Endodermal cell (in vitro differentiated cells): ENCODE measurements at places on chromosomes 2 and 18.

GRCh38 chr2:74910245-74910644 is 48.2 kb upstream of the POLE4 start:
- no peak for DNase-seq

DNA sequence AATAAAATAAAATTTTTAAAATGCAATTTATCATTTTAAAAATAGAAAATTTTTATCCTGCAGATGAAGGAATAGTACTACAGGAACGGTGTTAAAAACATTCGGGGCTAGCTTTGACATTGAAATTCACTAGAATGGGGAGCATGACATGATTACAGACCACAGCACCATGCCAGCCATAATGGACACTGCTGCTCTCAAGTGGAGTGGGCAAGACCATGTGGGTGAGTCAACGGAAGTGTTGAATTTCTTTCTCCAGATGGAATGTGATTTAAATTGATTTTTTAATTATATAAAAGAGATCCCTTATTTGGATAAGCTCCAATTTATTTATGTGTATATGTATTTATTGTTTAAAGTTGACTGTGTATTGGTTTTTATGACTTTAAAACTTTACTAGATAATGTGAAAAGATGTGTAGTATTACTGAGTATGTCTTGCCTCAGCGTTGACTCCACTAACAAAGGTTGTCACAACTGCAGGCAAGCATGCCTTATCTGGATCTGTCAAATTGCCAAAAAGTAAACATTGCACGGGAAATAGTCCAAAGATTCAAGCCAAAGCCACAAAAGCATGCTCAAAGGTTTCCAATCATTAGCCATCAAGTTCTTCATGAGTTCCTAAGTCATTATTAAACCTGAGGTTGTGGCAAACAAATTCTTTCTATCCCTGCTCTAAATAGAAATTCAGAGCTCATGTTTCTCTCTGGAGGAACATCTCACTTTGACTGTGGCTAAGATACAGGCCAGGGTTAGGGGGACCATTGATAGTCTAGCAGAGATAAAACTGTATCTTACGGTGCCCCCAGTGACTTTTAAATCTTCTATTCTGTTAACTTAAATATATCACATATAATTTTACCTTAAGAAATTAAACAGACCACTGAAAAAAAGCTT is 536.9 kb downstream of the TMX3 start:
- DNase-seq = no peak

DNA sequence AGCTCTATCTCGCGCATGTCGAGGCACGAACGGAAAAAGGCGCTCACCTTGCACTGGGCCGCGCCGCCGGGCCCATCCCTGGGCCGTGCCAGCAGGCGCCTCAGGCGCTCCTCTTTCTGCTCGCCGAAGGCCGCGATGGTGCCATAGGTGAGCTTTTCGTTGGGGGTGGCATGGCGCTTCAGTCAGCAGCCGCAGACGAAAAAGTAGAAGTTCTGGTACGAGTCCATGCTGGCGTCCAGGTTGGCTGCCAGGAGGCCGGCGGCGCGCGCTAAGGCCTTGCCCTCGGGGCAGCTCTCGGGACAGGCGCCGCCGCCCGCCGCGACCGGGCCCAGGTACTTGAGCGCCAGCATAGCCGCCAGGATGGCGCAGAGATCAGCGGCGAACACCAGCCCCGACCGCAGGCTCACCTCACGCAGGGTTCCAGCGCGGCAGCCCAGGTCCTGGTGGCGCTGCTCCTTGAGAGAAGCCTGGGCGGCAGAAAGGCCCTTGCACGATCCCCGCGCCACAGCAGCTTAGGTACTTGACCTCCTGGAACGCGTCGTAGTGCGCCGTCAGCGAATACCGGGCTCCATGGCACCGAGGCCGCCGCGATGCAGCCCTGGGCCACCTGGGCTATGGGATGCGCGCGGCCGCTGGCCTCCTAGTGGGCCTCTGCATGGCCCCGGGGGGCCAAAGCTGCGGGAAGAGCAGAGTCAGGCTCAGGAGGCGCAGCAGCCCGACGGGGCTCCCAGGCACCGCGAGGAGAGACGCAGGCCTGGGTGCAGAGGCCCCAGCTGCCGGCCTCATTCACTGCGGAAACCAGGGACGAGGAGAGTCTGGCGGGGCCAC is 12.8 kb downstream of the ALPG start:
- peak; percentile 83 for DNase-seq

DNA sequence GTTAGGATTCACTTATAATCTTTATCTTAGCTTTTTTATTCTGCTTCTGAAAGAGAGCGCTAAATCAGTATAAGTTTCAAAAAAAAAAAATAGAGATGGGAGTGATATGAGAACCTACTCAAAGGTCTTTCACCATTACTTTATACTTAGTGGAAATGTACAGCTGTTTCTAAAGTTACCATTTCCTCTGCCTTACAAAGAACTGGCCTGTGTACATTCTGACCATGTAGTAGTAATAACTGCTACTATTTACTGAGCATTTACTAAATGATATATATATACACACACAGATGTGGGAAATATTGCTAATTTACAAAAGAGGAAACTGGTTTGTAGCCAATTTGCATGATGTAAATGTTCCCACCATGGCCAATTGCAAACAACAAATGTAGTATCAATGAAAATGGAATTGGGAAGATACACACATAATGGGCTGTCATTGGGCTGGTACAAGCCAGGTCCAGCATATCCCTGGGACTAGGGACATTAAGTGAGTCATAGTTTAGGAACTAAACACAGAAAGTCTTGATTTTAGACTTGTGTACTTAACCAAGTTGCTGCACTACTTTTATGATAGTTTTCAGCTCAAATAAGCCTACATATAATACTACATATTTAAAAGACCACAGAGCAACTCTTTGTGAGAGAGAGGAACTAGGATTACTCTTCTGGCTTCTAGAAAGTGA is 67.1 kb downstream of the DYNC1I2 start:
- no peak for DNase-seq

DNA sequence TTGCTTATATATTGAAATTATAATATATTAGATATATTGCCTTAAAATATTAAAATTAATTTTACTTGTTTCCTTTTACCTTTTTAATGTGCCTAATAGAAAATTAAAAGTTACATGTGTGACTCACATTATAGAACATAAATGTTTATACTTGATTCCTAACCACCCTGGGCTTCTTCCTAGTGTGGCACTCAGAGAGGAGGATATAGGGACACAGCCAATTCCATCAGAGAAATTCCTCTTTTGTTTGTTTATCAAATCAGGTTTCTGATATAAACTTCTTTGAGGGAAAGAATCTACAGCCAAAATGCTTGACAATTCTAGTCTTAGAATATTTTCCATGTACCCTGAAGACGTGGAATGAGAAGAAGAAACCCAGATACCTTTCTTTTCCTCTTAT is 348.9 kb upstream of the NRP2 start:
- DNase-seq = no peak

DNA sequence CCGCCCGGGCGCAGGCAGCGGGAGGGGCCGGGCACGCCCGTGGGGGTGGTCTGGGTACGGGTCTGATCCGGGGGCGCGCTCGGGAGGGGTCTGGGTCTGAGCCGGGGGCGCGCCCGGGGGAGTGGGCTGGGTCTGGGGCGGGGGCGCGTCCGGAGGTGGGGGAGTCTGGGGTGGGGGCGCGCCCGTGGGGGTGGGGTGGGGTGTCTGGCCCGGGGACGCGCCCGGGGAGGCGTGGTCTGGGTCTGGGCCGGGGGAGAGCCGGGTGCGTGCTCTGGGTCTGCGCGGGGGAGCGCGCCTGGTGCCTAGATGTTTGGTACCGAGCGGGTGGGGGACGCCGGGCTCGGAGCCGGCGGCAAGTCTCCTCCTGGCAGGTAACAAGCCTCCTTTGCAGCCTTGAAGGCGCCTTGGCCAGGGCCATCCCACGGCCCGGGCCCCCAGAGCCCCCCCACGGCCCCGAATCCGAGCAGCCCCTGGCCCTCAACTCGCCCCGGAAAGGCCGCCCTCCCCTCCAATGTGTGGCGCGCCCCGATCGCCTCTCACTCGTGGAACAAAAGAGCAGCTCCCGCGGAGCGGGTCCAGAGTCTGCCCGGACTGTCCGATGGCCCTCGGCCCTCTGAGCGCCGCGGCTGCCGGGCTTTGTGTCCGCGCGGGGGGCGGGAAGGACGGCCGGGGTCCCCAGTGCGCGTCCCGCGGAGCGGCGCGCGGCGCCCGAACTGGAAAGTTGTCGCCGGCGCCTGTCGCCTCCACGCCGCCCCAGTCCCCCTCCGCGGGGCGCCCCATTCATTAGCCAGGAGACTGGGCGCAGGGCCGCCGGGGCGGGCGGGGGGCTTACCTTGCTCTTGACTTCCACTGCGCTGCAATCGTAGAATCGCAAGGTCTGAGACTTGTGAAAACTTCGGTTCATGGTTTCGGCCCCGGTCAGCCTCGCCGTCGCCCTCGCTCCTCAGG is 595 bp downstream of the PARD6G start:
- peak; percentile 88 for DNase-seq

DNA sequence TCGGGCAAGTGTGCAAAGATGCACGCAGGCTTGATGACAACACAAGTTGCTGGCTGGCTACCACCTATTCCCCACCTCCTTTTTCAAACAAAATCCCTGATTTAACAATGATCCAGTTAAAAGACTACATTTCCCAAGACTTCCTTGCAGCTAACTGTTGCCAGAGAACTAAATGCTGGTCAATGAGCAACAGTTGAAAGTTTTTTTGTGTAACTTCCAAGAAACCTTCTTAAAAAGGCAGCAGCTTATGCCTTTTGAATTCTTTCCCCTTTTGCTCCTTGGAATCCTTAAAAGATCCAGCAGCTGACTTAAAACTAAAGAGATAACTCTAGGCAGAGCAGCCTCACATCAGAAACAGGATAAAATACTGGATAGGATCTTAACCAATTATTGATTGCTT is 38.5 kb downstream of the NPHP1 start:
- DNase-seq = no peak

GRCh38 chr2:232076272-232076671 is 114.8 kb downstream of the DIS3L2 start:
- DNase-seq = no peak

DNA sequence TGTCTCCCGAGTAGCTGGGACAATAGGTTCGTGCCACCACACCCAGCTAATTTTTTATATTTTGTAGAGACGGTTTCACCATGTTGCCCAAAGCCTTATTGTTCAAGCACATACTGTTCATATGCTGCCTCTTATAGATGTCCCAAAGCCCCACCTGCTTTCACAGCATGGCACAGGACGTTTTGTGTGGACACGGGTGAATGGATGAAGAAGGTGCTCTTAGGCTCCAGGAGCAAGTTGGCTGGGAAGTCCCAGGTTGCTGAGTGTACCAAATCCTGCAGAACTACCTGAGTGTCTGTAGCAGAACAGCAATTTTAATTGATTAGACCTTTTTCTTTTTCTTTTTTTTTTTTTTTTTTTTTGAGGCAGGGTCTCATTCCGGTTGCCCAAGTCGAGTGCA is 10.5 kb upstream of the SAG start:
- no peak for DNase-seq

DNA sequence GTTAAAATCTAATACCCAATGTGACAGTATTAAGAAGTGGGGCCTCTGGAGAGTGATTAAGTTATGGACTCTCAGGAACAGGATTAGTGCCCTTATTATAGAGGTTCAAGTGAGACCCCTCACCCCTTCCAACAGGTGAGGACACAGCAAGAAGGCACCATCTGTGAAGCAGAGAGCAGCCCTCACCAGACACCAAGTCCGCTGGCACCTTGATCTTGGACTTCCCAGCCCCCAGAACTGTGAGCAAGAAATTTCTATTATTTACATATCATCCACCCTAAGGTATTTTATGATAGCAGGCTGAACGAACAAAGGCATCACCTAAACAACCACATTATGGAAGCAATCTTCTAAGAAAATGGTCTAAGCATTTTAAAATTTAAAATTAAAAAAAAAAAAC is 59.0 kb downstream of the HDAC4 start:
- no peak for DNase-seq

DNA sequence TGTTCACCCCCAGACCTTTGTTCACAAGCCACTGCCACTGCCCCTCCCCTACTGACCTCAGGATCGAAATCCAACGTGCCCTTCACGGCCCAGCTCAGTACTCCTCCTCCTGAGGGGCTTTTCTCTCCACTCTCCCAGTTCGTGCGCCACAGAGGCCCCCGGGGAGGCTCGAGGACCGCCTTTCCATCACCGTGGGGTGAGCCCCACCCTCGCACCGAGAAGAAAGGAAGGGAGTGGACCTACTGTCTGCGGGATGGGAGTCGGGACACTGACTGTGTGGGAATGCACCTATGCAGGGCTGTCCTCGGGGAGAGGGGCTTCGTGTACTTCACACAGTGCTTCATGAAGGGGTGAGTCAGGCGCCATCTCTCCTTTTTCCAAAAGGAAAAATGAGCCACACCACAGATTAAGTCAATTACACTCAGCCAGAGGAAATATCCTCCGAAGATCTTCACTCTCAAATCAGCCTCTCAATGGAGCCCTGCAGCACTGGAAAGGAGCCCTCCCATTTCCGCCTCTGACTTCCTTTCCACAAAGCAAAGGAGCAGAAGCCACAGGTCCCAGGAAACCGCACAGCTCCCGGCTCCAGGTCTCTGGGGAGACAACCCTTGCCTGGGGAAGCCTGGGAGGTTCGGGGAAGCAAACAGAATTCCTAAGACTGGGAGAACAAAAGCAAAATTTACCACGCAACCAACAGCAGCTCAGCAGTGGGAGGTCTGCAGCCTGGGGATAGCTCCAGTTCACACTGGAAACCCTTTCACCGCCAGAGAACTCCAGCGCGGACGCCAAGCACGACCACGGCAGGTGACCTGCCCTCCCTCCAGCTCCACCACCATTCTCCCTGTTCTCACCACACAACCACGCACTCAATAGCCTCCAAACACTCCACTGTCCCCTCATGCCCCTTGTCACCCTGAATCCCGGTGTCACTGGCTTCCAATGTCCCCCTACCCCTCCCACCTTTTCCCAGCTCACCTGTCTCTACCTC is 21.6 kb downstream of the ADCY3 start:
- DNase-seq = no peak

DNA sequence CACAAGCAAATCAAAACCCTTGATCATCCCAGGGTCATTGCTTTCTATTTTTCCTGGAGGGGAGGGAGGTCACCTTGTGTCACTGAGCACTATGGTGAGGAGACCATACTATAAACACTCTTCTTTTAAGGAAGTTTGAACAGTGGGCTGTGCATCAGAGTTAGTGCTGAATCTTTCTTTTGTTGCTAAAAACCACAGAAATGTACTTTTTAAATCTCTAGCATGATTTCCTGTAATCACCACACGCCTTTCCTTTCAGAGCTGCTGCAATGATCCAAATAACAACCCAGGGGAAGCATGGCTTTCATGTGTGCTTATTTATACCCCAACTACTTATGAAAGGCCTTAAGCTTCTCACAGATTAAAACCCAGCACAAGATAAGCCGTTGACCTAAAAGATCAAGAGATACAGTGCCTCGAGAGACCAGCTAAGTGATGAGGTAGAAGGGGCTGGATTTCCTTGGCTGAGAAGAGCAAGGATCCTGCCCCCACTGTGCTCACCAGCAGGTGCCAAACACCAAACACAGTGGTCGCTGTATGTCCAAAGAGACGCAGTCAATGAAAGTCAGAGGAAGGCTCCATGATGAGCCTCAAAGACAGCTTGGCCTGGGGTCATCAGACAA is 34.7 kb downstream of the TRABD2A start:
- peak; percentile 47 for DNase-seq

DNA sequence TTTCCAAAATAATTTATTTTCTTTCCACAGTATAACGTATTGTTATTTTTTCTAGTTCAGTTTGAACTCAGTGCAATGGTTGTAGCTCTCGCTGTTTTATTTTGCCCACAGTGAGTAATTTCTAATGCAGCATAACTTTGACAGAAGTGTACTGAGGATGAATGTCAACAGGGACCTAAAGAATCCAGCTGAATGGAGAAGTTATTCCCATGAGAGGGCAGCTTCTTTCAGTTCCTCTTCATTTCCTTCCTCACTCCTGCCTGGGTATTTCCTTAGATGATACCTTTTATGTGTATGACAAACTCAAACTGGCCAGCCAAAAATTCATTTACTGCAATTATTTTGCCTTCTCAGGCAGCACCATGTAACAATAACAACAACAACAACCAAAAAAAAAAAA is 1223.1 kb upstream of the ZEB2 start:
- DNase-seq = no peak
